ENCODE measurements at places on chromosomes 4 and X. TPM values are rescaled to one million over a fixed set of nuclear protein-coding genes. Genes with fewer than 3 reads are reported as not detected.

- no peaks in the 10 kb centered on the region for H3K4me1 ChIP-seq
- no peaks in the 10 kb centered on the region for H3K36me3 ChIP-seq
- no peak overlapping the region for H3K4me3 ChIP-seq
- DNase-seq = no peak
- H3K27me3 ChIP-seq = peaks cover 6% of the 10 kb centered on the region
These were observed 111.9 kb upstream of the KIT start for GRCh38 chr4:54545663-54546424.

DNA sequence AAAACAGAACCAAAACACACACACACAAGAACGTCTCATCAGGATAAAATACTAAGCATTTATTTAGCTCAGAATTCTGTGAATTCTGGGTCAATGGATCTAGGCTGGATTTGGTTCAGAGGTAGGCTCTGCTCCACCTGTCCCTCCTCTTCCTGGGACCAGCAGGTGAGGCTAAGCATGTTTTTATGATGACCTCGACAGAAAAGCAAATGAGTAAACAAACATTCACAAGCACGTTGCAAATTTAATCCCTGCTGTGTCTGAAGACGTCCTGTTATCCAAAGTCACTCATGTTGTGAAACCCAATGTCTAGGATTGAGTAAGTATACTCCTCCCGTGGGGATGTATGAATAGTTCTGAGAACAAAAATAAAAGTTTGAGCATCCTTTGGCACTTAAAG is 371.4 kb upstream of the TECRL start:
- H3K27ac ChIP-seq = no peak overlapping the region
- H3K27me3 ChIP-seq = no peaks in the 10 kb centered on the region
- no peak for DNase-seq
- H3K4me3 ChIP-seq = no peak overlapping the region
- no peaks in the 10 kb centered on the region for H3K4me1 ChIP-seq

GRCh38 chrX:88613338-88613737 is 133.7 kb upstream of the CPXCR1 start:
- no peak overlapping the region for H3K27ac ChIP-seq
- H3K4me3 ChIP-seq = no peak overlapping the region
- H3K4me1 ChIP-seq = no peaks in the 10 kb centered on the region
- H3K27me3 ChIP-seq = no peaks in the 10 kb centered on the region
- no peak for DNase-seq

- no peak overlapping the region for H3K4me3 ChIP-seq
- no peaks in the 10 kb centered on the region for H3K36me3 ChIP-seq
- peaks cover 12% of the 10 kb centered on the region for H3K27me3 ChIP-seq
- no peak for DNase-seq
- H3K4me1 ChIP-seq = peaks cover 5% of the 10 kb centered on the region
These were observed 4.0 kb upstream of the KCNIP4 start for GRCh38 chr4:21952549-21952948.

The NDNF gene
- polyA plus RNA-seq = not detected

The TSPAN7 gene
- 1.6 TPM for polyA plus RNA-seq

The RNF175 gene
- 0.83 TPM for polyA plus RNA-seq
